ENCODE measurements at places on chromosomes 2 and 18. TPM values are rescaled to one million over a fixed set of nuclear protein-coding genes. Genes with fewer than 3 reads are reported as not detected.

- no peak for DNase-seq
- H3K4me1 ChIP-seq: peaks cover 20% of the 10 kb centered on the region
- no peaks in the 10 kb centered on the region for H3K27me3 ChIP-seq
- H3K27ac ChIP-seq: peak overlapping the region; percentile 60
- no peak overlapping the region for H3K4me3 ChIP-seq
These were observed 11.2 kb downstream of the CTDP1 start for GRCh38 chr18:79690586-79691482.

DNA sequence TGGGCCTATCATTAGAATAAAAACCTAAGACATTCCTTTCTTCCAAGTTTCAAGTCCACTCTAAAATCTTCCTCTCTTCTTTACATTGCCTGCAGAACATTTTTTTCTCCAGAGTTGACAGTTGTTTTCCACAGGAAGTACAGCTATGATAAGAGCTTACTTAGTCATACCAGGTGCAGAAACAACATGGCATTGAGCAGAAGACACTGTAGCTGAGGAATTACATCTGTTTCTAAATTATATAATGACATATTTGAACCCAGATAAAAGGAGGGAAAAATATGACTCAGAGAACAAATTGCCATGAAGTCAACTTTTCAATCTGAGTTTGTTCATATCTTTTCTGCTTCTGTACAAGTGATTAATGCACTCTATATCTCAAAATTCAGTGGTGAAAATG is 30.2 kb downstream of the CMPK2 start:
- H3K4me1 ChIP-seq: no peaks in the 10 kb centered on the region
- H3K36me3 ChIP-seq: peaks cover 65% of the 10 kb centered on the region

- no peaks in the 10 kb centered on the region for H3K27me3 ChIP-seq
- no peaks in the 10 kb centered on the region for H3K4me1 ChIP-seq
- H3K36me3 ChIP-seq: no peaks in the 10 kb centered on the region
- DNase-seq: no peak
- H3K27ac ChIP-seq: no peak overlapping the region
- H3K4me3 ChIP-seq: no peak overlapping the region
These were observed 19.8 kb upstream of the HNRNPA3 start for GRCh38 chr2:177192788-177193187.

RNF144A gene
- total RNA-seq: 12.8 TPM

- no peaks in the 10 kb centered on the region for H3K36me3 ChIP-seq
- DNase-seq: no peak
- no peak overlapping the region for H3K4me3 ChIP-seq
- H3K27me3 ChIP-seq: no peaks in the 10 kb centered on the region
- H3K27ac ChIP-seq: no peak overlapping the region
These were observed 550.7 kb downstream of the RNF144A start for GRCh38 chr2:7467782-7468447.

- DNase-seq: no peak
- no peaks in the 10 kb centered on the region for H3K4me1 ChIP-seq
- no peak overlapping the region for H3K27ac ChIP-seq
These were observed 971.0 kb upstream of the GYPC start for GRCh38 chr2:125684932-125685331.

DNA sequence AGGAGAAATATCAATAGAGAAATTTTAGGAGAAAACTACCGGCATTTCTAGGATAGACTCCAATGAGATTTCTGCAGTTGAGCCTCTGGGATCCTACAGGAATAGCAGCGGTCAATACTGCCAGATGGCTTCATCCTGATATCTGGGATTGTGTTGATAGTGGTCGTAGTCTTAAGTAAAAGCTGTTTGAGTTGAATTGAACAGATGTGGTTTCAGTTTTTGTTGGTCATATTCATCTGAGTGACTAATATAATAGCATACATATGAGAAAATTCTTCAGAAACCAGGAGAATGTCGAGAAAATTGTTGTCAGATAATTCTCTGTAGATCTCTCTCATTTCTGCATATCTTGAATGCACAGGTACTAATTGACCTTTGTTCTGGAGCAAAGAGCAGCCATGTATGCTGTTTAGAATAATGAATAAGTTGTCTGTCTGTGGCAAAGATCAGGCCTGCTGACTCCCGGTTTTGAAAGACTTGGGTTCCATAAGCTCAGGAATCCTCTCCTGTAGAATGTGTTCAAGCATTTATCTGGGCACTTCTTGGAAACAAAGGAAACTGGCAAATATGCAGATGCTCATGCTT is 288.1 kb downstream of the TMX3 start:
- no peak overlapping the region for H3K4me3 ChIP-seq
- no peaks in the 10 kb centered on the region for H3K27me3 ChIP-seq
- H3K4me1 ChIP-seq: no peaks in the 10 kb centered on the region
- peaks cover 5% of the 10 kb centered on the region for H3K36me3 ChIP-seq

LINC00305 gene
- total RNA-seq: not detected

GRCh38 chr2:41460661-41461060 is 587.2 kb upstream of the PKDCC start:
- no peaks in the 10 kb centered on the region for H3K27me3 ChIP-seq
- no peak overlapping the region for H3K27ac ChIP-seq
- no peak for DNase-seq
- H3K4me1 ChIP-seq: no peaks in the 10 kb centered on the region
- H3K4me3 ChIP-seq: no peak overlapping the region

GRCh38 chr2:28155627-28156026 is 237.0 kb upstream of the FOSL2 start:
- no peaks in the 10 kb centered on the region for H3K27me3 ChIP-seq
- H3K4me1 ChIP-seq: no peaks in the 10 kb centered on the region
- no peak overlapping the region for H3K27ac ChIP-seq
- H3K4me3 ChIP-seq: no peak overlapping the region
- H3K36me3 ChIP-seq: peaks cover 6% of the 10 kb centered on the region

DNA sequence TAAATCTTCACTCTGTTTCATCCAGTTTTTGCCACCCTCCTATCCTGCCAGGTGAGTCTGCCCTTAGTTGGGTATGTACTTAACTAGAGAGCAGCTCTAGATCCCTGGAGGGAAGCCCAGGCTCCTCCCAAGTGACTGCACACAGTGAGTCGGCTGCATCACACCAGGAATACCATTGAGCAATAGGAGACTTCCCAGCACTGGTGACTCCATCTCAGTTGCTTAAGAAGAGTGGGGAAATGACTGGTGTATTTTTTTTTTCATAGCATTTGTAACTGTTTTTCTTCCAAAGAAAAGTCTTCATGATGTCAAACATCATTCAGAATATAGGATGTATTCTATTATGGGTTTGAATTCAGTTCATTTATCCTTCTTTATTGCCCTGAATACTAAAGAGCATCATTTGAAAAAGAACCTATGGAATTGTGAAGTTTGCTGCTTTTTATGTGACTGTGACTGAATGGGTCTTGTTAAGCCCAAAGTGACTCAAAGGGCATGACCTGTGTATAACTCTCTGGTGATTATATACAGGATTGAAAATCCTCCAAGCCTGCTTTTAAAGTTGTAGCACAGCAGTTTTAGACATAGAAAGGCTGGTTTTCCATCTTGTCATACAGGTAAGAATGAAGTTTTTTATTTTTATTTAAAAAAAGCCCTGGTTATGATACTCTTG is 84.3 kb downstream of the MAP3K20 start:
- H3K4me1 ChIP-seq: peaks cover 9% of the 10 kb centered on the region
- peak overlapping the region; percentile 57 for H3K27ac ChIP-seq
- H3K27me3 ChIP-seq: no peaks in the 10 kb centered on the region
- no peak for DNase-seq
- H3K4me3 ChIP-seq: no peak overlapping the region
- H3K36me3 ChIP-seq: peaks cover 26% of the 10 kb centered on the region

DNA sequence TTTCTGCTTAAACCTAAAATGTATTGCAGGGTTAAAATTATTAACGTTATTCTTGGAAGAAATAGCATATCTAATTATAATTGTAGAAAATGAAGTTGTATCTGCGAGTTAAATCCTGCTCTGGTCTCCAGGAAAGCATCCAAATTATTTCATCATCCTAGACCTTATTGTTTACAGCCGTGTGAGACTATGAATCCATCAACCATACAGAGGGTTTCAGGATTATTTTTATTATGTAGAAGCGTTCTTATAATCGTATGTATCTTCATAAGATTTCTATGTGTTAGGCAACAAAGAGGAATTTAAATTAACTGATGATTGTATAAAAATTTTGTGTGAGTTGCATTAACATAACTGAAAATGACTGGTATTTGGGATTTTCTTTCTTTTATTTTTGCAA is 14.5 kb upstream of the DSC3 start:
- peaks cover 4% of the 10 kb centered on the region for H3K27me3 ChIP-seq
- H3K36me3 ChIP-seq: peaks cover 13% of the 10 kb centered on the region
- DNase-seq: no peak
- H3K27ac ChIP-seq: no peak overlapping the region
- no peak overlapping the region for H3K4me3 ChIP-seq

- H3K4me1 ChIP-seq: peaks cover 37% of the 10 kb centered on the region
- H3K27ac ChIP-seq: no peak overlapping the region
- no peak overlapping the region for H3K4me3 ChIP-seq
- 0 out of 2 replicates have a peak, but pooled peaks cover 2% of the 10 kb centered on the region for H3K27me3 ChIP-seq
- no peak for DNase-seq
These were observed 28.3 kb upstream of the TOGARAM2 start for GRCh38 chr2:28952836-28953211.

DNA sequence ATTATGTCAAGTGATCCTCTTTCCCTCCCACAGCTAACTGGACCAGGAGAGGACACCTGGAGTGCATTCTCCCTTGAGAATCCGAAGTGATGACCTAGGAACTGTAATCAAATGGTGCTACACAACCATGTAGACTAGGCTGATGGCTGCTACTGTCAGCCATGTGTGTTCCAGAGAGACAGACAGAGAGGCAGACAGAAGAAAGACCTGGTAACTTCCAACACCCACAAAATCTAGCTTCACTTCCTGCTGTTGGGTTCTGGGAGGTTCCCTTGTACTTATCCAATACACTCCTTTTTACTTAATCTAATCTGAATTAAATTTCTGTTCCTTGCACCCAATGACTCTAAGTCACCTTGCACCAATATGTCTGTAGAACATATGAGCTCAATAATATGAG is 72.3 kb downstream of the AAK1 start:
- H3K27ac ChIP-seq: no peak overlapping the region
- no peak for DNase-seq
- no peak overlapping the region for H3K4me3 ChIP-seq
- H3K4me1 ChIP-seq: peaks cover 8% of the 10 kb centered on the region

IL36A gene
- not detected for total RNA-seq
